Activated CD4-positive, alpha-beta T cell treated with anti-CD3 and anti-CD28 coated beads, Interleukin-10, Interleukin-2, amounts not matched to agents 100 ng/mL and 50 ng/mL, durations not matched to agents 16 hours and 8 hours (primary cell): ENCODE measurements at places on chromosomes 5 and 9.
A peak's percentile ranks its signal among the peaks of the same experiment; 100 is the strongest.

- DNase-seq: no peak
Measured at GRCh38 chr5:120088412-120088811, 375.7 kb upstream of the PRR16 start.

- peak; percentile 75 for DNase-seq
Measured at GRCh38 chr5:43073597-43074546, 33.8 kb upstream of the ANXA2R start.

- DNase-seq: no peak
Measured at GRCh38 chr9:115416299-115416698, 298.3 kb upstream of the TNC start.

DNA sequence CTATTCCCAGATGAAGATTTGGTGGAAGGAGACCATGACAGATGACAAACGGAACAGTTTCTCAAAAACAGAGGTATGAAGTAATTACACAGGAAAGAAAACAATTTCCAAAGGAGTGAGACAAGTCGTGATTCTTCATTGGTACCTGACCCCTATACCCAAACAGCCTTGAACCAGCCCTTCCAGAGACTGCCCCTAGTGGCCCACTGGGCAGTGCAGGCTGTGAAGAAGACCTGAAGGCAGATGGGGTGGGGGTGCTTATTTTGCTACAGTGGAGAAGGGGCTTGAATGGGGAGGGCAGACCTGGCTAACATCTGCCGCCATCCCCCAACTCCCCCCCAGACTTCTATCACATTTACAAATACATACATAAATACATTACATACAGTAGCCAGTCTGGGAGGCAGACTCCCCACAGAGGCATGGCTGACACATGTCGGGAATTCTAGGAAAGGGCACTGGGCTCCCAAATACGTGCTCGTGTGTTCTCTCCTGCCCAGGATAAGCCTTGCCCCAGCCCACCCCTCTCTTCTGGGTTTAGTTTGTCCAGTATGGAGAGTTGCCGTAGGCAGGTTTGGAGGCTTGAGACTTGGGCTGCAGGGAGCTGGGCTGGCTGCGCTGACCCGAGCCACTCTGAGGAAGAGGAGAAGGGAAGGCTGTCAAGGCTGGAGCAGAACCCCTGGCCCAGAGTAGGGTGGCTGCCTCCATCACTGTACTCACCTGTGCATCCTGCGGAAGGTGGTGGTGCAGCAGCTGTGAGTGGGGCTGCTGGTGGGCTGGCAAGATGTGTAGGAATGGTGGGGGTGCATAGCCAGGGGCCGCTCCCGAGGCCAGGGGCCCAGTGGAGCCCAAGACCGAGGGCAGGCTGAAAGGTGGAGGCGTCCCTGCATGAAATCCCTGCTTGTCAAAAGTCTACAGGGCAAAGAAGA lies 105.3 kb downstream of the UBE2R2 start:
- peak; percentile 33 for DNase-seq

- no peak for DNase-seq
Measured at GRCh38 chr9:121727295-121728020, 76.0 kb downstream of the DAB2IP start.

DNA sequence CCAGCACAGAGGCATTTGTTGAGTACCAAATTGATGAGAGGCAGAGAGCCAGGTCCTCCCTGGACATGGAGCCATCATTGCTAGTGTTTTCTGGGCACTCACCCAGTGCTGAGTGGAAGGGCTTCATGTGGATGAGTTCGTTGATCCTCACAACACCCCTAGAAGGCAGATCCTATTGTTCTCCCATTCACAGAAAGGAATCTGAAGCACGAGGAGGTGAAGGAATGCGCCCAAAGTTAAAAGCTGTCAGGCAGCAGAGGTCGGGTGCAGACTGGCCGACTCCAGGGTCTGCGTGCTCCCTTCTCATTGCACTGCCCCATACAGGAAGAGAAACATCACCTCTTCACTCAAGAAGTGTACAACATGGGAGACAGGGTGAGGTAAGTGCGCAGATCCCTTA lies 153.5 kb upstream of the TNPO1 start:
- DNase-seq: no peak

GRCh38 chr5:89597878-89598277 lies 714.9 kb upstream of the MEF2C start:
- DNase-seq: no peak

- DNase-seq: peak; percentile 87
Measured at GRCh38 chr5:126446498-126447224, 23.5 kb downstream of the GRAMD2B start.

- DNase-seq: no peak
Measured at GRCh38 chr5:42015681-42016080, 90.6 kb downstream of the FBXO4 start.

- no peak for DNase-seq
Measured at GRCh38 chr9:97873882-97874281, 20.9 kb downstream of the FOXE1 start.

DNA sequence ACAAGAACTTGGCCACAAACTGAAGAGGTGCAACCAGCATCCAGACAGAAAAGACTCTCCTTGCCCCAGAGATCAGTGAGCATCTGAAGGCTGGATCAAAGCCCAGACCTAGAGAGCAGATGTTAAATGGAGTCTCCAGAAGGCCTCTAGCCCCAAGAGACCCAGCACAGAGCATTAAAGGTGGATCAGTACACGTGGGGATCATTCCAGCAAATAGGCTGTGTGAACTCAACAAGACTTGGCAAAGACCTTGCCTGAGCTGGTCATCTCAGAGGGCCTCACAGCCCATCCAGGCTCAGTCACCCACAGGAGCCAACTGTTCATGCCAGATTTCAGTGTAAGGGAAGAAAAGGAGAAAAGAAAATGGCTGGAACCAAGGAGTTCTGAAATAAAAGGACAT lies 214.0 kb downstream of the ENC1 start:
- DNase-seq: no peak

DNA sequence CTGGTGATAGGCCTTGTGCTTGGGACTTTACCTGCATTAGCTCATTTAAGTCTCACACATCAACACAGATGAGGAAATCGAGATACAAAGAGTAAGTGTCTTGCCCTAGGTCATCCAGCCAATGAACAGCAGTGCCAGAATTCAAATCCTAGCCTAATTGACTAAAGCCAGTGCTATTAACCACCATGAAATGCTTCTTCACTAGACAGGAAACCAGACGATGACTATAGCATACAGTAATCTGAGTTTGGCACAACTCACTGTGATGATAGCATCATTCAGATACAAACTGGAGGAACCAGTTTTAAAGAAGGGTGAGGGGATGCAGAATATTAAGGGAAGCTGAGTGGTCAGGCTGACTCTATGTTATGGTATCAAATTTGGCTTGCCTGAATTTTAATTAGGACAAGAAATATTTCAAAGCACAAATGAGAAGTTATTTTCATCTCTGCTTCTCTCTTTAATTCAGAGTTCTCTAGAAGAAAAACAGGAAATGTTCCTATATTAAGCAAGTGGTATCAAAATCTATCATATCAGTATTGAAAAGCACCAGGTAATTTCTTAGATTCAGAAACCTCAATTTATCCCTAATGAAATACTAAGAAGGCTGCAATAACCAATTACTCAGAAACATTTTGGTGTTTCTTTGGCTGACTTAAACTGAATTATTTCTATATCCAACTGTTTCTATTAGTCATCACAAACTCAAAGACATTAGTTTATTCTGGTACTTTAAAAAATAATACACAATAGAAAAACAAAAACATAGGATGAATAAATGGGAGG lies 147.0 kb upstream of the RASA1 start:
- peak; percentile 81 for DNase-seq

DNA sequence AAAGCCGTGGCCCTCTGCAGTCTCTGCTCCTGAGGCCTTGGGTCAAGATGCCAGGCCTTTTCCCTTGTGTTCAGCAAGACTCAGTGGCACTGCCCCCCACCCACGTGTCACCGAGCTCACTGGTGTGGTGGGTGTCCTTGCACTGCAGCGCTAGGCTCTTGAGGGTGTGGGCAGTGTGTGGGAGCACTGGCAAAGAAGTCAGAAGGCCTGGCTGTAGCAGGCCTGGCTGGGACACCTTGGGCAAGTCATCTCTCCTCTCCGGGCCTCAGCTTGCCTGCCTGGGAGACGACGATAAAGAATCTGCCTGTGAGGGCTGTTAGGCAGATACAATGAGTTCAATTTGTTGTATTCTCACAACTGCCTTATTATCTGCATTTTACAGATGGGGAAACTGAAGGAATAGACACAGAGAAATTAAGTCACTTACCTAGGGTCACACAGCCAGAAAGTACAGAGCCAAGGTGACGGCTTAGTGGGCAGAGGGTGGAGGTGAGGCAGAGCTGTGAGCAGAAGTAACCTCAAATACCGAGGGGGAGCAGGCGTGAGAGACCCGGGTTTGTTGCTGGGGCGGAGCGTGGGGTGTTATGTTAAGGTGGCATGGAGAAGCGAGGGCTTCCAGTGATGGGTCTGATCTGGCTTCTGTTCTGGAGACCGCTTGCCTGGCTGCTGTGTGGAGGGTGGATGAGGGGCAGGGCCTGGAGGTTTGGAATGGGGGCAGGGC lies 1.4 kb downstream of the TSPAN17 start:
- DNase-seq: peak; percentile 16

- no peak for DNase-seq
Measured at GRCh38 chr9:111630182-111630963, 761 bp upstream of the DNAJC25 start.

DNA sequence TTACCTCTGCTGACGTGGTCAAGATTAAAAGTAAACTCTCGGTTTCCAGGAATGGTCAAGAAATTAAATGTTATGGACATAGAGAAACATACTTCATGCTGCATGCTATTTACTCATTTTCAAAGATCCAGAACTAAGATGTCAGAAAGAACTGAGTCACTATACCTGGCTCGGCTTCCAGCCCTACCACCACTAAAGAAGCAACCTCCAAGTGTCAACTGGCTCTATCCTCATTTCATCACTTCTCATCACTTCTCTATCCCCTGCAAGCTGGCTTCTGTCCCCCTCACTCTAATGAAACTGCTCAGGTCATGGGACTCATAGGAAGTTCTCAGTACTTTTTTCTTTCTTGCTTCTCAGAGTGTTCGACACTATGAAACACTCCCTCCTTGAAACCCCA lies 116.2 kb downstream of the CDK5RAP2 start:
- DNase-seq: no peak

GRCh38 chr5:177304392-177305119 lies 957 bp downstream of the PRELID1 start:
- DNase-seq: peak; percentile 47

DNA sequence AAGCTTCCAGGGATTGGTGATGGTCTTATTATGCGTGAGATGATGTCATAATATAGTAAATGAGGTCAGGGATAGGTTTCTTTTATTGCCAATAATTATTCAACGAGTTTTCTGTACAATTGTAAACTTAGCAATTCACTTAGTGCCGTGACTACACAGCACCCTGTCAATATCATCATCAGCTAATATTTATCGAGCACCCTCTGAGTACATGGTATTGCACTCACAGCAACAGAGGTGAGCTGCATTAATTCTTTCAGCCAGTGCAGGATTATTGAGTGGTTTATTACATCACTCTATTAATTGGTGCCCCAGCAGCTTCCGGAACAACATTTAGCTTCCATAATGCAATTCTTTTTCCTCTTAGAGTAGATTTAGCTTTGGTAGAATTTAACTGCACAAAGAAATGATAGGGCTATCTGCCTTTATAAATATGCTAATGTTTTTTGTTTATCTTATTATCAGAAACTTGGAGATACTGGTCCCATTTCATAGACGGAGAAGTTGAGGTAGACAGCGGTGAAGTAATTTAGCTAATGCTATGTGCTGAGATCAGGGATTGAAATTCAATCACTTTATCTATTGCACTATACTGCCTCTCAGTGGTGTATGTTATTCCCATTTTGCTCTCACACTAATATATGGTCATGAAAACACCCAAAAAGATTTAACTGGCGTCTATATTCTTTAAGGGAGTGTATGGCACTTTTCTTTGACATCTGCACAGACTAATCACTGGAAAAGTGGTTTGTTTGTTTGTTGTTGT lies 726.1 kb upstream of the WWC1 start:
- DNase-seq: no peak

GRCh38 chr9:37486616-37487548 lies 1.1 kb downstream of the POLR1E start:
- DNase-seq: no peak

DNA sequence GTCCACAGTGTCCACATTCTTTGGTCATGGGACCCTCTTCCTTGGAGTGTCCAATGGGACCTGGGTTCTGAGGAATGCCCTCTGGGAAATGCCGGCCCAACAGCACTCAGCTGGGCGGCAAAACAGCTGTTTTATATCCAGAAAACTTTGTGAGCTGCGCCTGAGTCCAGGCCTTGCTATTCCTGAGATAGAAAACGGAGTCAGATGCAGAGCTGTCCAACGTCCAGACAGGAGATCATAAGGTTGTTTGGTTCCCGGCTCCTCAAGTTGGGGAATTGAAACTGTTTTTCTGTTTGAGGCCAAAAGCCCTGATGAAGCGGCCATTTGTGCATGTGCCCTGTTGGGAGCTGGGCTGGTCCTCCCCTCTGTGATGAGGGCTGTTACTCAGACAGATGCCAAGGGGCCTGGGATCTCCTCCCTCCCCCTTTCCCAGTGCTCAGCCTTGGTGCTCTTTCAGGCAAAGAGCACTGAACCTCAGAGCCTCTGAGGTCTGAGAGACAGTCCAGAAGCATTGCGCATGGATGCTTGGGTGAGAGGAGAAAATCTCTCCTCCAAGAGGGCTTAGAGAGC lies 66.6 kb upstream of the GARNL3 start:
- no peak for DNase-seq

GRCh38 chr9:89638359-89638758 lies 33.5 kb downstream of the GADD45G start:
- no peak for DNase-seq

DNA sequence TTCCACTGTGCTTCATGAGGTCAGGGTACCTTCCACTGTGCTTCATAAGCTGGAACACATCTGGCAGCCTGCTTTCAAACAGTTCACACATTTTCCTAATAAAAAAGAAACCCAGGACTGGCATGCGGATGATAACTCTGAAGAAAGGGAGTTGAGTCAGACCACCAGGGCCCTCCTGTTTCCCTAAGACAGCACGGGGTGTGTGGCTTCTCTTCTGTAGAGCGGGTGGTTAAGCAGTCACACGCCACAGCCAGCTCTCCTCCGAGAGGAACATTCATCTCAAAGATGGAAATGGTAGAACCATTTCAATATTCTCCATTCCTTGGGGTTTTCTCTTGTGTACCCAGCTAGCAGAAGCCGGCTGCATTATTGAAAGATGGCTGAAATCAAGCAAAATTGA lies 128.1 kb upstream of the LMX1B start:
- DNase-seq: no peak

GRCh38 chr9:134172198-134173126 lies 8.1 kb upstream of the RNU6ATAC start:
- DNase-seq: no peak

GRCh38 chr9:125959951-125960619 lies 212.9 kb downstream of the PBX3 start:
- no peak for DNase-seq

- DNase-seq: no peak
Measured at GRCh38 chr9:71987471-71988371, 72.7 kb downstream of the C9orf57 start.

DNA sequence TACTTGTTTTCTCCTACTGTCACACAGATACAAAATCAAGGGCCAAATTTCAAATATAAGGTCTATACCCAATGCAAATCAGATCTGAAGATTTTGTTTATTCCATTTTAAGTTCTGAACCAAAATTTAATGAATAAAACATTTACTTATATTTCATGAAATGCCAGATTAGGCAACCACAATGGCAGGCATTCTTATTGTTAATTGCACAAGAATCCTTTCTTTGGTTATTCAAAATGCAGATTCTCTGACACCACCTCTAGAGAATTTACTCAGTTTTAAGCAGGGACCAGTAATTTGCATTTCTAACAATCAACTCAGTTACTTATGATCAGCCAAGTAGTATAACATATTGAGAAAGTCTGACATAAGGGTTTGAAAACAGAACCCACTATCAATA lies 972.4 kb upstream of the ACO1 start:
- DNase-seq: no peak

- DNase-seq: no peak
Measured at GRCh38 chr9:130518943-130519799, 60.2 kb upstream of the FUBP3 start.
